ENCODE measurements at places on chromosomes 4 and X.

GRCh38 chrX:151922692-151923091 lies 10.0 kb downstream of the MAGEA4 start:
- DNase-seq = no peak

- no peak for DNase-seq
These were observed 66.3 kb downstream of the TSPAN7 start for GRCh38 chrX:38627683-38628082.

- no peak for DNase-seq
These were observed 55.2 kb downstream of the MGST2 start for GRCh38 chr4:139720806-139721205.

GRCh38 chr4:128385683-128386304 lies 98.2 kb upstream of the PGRMC2 start:
- no peak for DNase-seq

- DNase-seq = no peak
These were observed 63.7 kb upstream of the PLAC1 start for GRCh38 chrX:134721766-134722532.

DNA sequence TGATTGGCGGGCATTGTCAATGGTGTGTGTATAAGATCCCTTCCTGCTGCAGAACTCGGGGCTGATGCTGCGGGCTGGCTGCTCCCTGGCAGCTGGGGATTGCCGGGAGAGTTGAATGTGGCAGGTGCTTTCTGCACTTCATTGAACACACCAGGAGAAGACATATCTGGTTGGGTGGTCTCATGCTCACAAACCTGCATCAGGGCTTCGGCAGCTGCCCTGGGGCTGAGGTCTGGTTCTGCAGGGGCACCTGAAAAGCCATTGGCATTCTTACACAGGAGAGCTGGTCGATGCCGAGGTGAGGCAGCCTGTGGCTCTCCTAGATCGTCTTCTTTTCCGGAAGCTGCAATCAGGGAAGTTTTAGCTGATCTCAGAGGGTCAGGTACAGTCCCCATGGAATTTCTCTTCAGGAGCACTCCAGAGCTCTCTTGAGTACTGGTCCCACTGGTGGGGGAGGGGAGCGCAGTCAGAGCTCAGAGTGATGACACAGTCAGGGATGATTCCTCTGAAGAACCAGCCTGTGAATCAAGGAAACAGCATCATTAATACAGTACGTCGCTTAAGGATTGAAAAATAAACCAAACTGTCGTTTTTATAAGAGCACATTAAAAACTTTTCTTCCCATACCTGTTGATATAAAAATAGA lies 57.8 kb downstream of the GPRIN3 start:
- no peak for DNase-seq

DNA sequence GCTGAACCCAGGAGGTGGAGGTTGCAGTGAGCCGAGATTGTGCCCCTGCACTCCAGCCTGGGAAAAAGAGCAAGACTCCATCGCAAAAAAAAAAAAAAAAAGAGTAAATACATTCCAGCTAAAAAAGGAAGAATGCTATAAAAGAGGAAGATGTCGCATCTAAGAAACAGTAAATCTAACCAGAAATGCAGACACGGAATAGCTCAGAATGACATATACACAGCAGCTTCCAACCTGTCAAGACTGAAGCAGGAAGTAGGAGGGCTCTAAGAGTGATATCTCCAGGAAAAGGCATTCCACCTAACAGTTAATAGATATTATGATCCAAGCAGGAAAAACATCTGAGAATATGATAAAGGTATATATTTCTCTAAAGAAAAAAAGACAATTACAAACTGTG lies 16.0 kb downstream of the CLOCK start:
- no peak for DNase-seq

GRCh38 chrX:135973025-135973547 lies 702 bp downstream of the MMGT1 start:
- no peak for DNase-seq

GRCh38 chr4:128519163-128519830 lies 231.7 kb upstream of the PGRMC2 start:
- DNase-seq = no peak

- peak; percentile 8 for DNase-seq
These were observed 99.4 kb upstream of the PGRMC2 start for GRCh38 chr4:128386761-128387599.

GRCh38 chr4:105707782-105708180 lies 708 bp downstream of the INTS12 start:
- no peak for DNase-seq

GRCh38 chr4:122000849-122001248 lies 49.0 kb upstream of the TRPC3 start:
- no peak for DNase-seq

GRCh38 chrX:84487365-84488353 lies 14.6 kb downstream of the HDX start:
- no peak for DNase-seq

Measured in NCI-H2107 (cell line).